Neuronal stem cell (in vitro differentiated cells): ENCODE measurements at places on chromosomes 16 and 17.

DNA sequence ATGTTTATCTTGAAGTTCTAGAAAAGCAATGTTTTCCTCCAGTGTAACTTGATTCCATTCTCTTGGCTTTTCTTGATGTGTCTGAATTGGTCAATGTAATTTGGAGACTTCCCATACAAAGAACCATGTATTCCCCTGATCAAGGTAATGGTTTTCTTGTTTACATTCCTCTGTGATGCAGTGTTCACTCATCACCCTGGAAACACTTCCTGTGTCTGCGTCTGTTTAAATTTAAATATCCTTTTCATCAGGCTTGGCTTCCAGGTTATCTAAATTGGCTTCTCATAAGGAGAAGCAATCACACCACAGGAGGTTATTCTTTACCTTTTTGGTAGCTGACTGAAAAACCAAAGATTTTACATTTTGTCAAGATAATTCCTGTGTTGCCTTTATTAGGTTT lies 237.3 kb upstream of the WSCD1 start:
- H3K27me3 ChIP-seq = no peaks in the 10 kb centered on the region
- no peak overlapping the region for H3K4me3 ChIP-seq
- H3K4me1 ChIP-seq = peaks cover 4% of the 10 kb centered on the region

- H3K36me3 ChIP-seq = no peaks in the 10 kb centered on the region
- H3K4me3 ChIP-seq = no peak overlapping the region
- no peaks in the 10 kb centered on the region for H3K27me3 ChIP-seq
- H3K4me1 ChIP-seq = no peaks in the 10 kb centered on the region
Observed at GRCh38 chr16:79263425-79263824, 337.1 kb downstream of the MAF start.

DNA sequence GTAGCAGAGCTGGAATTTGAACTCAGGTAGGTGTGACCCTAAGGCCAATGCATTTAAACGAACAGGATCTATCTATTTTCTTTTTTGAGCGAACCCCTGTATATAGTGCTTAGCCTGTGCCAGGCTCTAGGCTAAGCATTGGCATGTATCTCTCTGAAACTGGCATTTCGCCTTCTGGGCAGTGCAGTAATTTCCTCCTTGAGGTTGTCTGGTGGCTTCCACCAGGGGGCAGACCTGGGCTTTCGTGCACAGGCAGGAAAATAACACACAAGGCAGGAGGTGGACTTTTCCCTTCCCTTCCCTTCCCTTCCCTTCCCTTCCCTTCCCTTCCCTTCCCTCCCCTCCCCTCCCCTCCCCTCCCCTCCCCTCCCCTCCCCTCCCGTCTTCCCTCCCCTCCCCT lies 34.4 kb upstream of the PRKCB start:
- no peaks in the 10 kb centered on the region for H3K36me3 ChIP-seq
- peak; percentile 50 for DNase-seq
- no peaks in the 10 kb centered on the region for H3K27me3 ChIP-seq
- H3K27ac ChIP-seq = no peak overlapping the region
- H3K4me3 ChIP-seq = no peak overlapping the region

- H3K27ac ChIP-seq = no peak overlapping the region
- no peaks in the 10 kb centered on the region for H3K36me3 ChIP-seq
- no peaks in the 10 kb centered on the region for H3K4me1 ChIP-seq
- no peak overlapping the region for H3K4me3 ChIP-seq
- DNase-seq = no peak
Observed at GRCh38 chr17:53176629-53177028, 646.1 kb upstream of the KIF2B start.

DNA sequence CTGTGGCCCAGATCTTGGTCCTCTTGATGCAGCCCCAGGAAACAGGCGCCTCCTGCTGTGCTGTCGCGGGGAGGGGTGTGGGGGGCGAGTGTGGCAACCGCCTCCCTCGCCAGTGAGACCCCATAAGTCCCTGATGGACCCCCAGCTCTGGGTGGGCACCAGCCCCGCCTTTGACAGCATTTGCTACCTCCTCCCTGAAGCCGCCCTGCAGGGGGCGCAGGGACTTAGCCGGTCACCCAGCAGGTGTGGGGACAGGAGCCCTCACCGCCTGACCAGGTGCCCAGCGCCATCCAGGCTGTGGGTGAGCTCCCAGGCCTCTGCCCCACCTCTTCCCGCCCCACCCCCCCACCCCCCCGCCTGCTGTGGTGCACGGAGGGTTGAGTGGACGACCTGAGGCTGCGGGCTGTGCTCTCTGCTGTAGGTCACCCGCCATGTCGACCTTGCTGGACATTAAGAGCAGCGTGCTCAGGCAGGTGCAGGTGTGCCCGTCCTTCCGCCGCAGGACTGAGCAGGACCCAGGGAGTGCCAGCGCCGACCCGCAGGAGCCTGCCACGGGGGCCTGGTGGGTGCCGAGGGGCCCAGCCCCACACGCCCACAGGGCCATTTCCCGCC lies 4.8 kb downstream of the BAIAP3 start:
- H3K4me3 ChIP-seq = no peak overlapping the region
- no peak overlapping the region for H3K27ac ChIP-seq
- H3K4me1 ChIP-seq = peaks cover 15% of the 10 kb centered on the region

DNA sequence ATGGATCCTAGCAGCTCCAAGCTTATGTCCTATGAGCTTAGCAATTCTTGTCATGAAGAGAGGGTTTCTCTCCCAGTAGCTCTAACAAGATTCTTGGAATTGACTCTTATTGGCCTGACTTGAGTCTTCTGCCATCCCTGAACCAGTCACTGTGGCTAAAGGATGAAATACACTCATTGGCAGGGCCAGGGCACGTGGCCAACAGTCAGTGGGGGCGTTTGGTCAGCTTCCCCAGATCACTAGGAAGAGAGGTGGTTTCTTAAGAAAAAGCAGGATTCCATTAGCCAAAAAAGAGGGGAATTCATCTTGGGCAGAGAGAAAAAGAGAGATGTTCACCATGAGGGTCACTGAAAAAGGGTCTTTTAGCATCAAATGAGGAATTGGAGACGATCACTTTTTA lies 363.2 kb downstream of the SNX29 start:
- no peaks in the 10 kb centered on the region for H3K27me3 ChIP-seq
- no peak overlapping the region for H3K27ac ChIP-seq
- H3K4me3 ChIP-seq = no peak overlapping the region
- H3K36me3 ChIP-seq = no peaks in the 10 kb centered on the region

GRCh38 chr16:67847064-67847861 lies at the start of gene CENPT:
Gene CENPT (minus strand): TSS chr16:67847693. CDS start chr16:67833859, 13,834 bp downstream.
- H3K36me3 ChIP-seq = peaks cover 41% of the 10 kb centered on the region
- H3K27ac ChIP-seq = peak within 1 kb of the TSS; percentile 89
- DNase-seq = no peak
- peaks cover 23% of the 10 kb centered on the region for H3K4me1 ChIP-seq

DNA sequence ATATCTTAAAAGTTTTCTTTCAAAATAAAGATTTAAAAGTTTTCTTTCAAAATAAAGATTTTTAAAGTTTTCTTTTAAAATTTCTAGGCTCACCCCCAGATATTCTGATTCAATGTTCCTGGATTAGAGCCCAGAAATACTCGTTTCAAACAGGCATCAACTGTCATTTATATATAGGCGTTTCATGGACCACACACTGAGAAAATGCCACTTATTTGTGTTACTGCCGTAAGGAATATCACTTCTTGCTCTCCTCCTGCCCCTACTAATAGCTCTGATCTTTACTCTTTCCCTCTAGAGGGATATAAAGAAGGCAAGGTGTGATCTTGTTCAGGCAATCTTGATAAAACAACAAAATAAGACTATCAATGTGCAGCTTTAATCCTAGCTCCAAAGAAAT lies 1324.1 kb downstream of the CDH8 start:
- H3K36me3 ChIP-seq = no peaks in the 10 kb centered on the region
- no peak overlapping the region for H3K27ac ChIP-seq
- H3K27me3 ChIP-seq = no peaks in the 10 kb centered on the region
- DNase-seq = no peak
- no peaks in the 10 kb centered on the region for H3K4me1 ChIP-seq

GRCh38 chr17:78997881-78998280 lies 11.7 kb downstream of the CANT1 start:
- no peak for DNase-seq
- H3K36me3 ChIP-seq = peaks cover 31% of the 10 kb centered on the region
- H3K27me3 ChIP-seq = no peaks in the 10 kb centered on the region

GRCh38 chr17:39639566-39640458 lies 2.9 kb downstream of the STARD3 start:
- no peak overlapping the region for H3K27ac ChIP-seq
- H3K27me3 ChIP-seq = no peaks in the 10 kb centered on the region
- H3K36me3 ChIP-seq = no peaks in the 10 kb centered on the region
- H3K4me1 ChIP-seq = peaks cover 25% of the 10 kb centered on the region
- H3K4me3 ChIP-seq = no peak overlapping the region

DNA sequence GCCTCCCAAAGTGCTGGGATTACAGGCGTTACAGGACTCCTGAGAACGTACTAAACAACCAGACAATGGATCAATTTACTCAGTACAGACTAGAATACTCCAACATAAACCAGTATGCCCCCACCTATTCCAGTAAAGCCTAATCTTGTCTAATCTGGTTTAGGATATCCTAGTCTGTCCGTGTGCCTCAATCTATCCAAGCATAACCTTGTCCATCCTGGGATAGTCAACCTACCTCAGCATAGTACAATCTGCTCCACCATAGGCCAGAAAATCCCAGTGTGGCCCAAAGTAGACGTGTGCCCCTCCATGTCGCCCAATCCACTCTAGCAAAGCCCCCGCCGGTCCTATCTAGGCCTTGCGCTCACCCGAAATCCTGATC lies 625 bp downstream of the DVL2 start:
- H3K27me3 ChIP-seq = no peaks in the 10 kb centered on the region
- peaks cover 15% of the 10 kb centered on the region for H3K4me1 ChIP-seq
- peak overlapping the region; percentile 97 for H3K4me3 ChIP-seq
- DNase-seq = no peak
- peak overlapping the region; percentile 90 for H3K27ac ChIP-seq

DNA sequence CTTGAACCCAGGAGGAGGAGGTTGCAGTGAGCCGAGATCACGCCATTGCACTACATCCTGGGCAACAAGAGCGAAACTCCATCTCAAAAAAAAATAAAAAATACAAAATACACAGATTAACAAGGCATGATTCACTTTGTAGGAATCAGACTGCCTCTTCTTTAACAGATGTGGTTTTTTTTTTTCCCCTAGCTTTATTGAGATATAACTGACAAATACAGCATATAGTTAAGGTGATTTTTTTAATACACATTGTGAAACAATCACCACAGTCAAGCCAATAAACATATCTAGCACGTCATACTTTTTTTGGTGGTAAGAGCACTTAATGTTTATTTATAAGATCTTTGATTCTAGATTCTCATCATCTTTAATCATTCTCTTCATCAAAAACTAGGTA lies 87.8 kb downstream of the SPAG9 start:
- no peak overlapping the region for H3K4me3 ChIP-seq
- peaks cover 21% of the 10 kb centered on the region for H3K4me1 ChIP-seq
- H3K36me3 ChIP-seq = peaks cover 87% of the 10 kb centered on the region
- H3K27ac ChIP-seq = no peak overlapping the region
- H3K27me3 ChIP-seq = no peaks in the 10 kb centered on the region

GRCh38 chr16:85536073-85536410 lies 77.1 kb upstream of the GSE1 start:
- H3K4me3 ChIP-seq = no peak overlapping the region
- H3K36me3 ChIP-seq = no peaks in the 10 kb centered on the region
- H3K27me3 ChIP-seq = peaks cover 2% of the 10 kb centered on the region
- H3K27ac ChIP-seq = no peak overlapping the region
- peaks cover 20% of the 10 kb centered on the region for H3K4me1 ChIP-seq

DNA sequence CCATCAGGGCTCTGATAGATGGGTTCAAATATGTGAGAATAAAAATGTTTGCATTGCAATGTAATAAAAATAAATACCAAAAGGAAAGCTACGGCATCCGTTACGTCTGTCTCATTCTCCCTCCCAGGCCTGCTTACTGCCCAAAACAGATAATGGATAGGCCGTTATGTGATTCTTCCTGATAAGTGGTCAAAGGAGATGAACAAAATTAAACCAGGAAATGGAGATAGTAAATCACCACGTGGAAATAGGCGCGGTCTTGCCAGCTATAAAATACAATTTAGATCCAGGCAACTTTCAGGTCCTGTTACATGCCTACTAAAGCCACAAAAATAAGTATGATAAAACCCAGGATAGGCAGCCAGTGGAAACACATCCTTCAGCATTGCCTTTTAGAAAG lies 49.5 kb upstream of the CCL1 start:
- H3K4me3 ChIP-seq = no peak overlapping the region
- no peak overlapping the region for H3K27ac ChIP-seq
- no peaks in the 10 kb centered on the region for H3K4me1 ChIP-seq
- no peaks in the 10 kb centered on the region for H3K36me3 ChIP-seq
- no peak for DNase-seq

DNA sequence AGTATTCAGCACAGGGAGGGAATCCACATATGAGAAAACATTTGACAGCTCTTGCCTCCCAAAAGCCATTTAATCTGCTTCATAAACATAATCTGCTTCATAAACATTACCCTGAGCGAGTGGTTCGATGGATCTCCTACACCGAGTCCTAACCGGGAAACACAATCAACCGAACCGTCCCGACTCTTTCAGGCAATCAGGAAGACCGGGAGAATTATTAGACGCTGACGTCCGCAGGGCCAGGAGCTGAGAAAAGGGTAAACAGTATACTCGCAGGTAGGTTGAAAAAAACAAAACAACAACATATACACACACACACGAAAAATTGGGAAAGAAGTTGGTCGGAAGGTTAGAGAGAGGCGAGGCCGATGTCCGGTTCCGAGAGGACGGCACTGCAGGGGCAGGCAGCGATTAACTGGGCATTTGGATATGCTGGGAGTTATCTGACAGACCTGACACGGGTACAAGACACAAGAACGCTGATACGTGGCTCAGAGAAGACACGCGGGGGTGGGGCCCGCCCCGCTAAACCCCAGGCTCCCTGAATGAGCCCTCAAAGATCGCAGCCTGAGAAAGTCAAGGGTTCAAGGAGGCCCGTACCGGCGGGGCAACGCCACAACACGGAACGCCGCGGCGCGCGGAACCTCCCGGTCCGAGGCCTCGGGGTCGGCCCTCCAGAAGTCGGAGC lies 585 bp downstream of the AP1G1 start:
- H3K4me3 ChIP-seq = peak overlapping the region; percentile 97
- peak; percentile 5 for DNase-seq
- H3K4me1 ChIP-seq = no peaks in the 10 kb centered on the region
- H3K27ac ChIP-seq = peak overlapping the region; percentile 79
- no peaks in the 10 kb centered on the region for H3K27me3 ChIP-seq
- H3K36me3 ChIP-seq = peaks cover 2% of the 10 kb centered on the region
